Thyroid gland (tissue), 4 donors: ENCODE measurements at places on chromosomes 4 and X. TPM values are rescaled to one million over a fixed set of nuclear protein-coding genes. Genes with fewer than 3 reads are reported as not detected.

DNA sequence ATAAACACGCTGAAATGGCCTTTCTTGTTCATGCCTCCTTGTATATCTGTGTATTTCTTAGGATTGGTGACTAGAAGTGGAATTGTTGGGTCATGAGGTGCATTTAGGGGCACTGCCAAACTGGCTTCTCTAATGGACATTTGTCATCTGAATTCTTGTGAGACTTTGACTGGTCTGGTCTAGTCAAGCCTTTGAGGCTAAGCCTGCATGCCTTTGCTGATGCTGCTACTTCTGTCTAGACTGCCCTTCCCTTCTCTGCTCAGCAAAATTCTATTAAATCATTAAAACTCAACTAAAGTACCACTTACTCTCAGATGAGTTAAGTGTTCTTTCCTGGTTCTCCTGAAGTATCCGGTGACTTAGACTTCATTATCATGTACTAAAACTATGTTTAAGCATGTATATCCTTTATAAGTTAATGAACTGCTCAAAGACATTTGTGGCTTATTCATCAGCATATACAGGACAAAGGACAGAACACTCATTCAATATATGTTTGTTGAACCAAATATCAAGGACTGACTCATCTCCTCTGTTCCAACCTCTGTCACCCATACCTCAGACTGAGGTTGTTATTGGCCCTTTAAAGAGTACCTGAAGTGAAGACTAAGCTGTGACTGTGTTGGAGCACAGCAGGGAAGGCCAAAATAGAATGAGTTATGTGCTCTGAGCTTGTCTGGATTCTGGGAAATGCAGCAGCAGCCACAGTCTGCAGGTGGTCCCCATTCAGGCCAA lies 9.0 kb downstream of the TCEAL1 start:
- no peak for DNase-seq

DNA sequence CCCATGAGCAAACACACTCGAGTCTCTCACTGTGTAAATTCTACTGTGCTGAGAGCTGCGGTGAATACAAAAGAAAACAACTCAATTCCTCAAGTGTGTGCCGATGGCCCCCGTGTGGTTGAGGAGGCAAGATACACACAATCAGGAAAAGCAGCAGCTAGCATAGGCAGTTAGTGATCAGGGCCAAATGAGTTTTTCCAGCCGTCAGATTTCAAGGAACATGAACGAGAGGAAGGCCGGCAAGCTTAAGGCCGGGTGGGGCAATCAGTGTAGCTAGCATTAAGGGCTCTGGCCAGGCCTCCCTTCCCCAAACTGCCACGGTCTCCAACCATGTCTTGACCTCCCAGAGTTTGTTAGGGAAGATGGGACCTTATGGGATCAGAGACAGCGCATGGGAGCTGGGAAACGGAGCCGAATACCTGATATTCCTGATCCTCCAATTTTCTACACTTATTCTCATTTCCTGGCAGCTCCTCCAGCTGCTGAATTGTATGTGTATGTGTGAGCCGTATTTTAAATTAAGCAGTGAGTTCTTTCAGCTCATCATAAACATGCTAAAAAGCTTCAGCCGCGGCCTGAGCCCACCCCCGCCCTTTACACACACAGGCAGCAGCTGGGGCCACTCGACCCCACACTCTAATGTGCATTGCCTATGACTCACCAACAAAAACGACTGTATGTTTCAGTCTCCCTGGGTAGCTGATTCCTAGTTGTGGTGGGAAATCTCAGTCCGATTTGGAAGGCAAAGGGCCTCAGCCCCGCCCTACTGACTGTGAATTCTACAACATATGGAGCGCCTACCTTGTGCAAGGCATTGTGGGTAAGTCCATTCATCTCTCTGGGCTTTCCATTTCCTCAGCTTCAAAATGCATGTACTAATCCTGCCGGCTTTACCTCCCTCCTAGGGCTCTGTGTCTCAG lies 59.9 kb downstream of the RTL9 start:
- DNase-seq, result peak; percentile 75

GRCh38 chr4:84276752-84277151 lies 222.3 kb downstream of the NKX6-1 start:
- no peak for DNase-seq

DNA sequence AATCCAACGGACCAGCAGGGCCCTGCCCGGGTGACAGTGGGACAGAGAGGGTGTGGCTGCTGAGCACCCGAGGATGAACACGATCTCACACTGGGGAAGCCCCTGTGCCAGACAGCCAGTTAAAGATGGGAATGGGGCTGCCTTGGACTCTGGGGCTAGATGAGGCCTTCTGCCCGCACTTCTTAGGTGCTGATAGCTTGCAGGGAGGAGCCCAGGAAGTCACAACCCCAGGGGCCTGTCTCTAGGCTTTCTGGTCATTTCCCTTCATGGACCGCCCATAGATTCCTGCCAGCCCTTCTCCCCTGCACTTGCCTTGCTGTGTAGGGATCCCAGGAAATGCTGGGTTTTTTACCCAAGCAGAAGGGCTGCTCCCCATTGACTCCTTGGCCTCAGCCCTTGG lies 6.2 kb downstream of the ZNF275 start:
- DNase-seq, result no peak

DNA sequence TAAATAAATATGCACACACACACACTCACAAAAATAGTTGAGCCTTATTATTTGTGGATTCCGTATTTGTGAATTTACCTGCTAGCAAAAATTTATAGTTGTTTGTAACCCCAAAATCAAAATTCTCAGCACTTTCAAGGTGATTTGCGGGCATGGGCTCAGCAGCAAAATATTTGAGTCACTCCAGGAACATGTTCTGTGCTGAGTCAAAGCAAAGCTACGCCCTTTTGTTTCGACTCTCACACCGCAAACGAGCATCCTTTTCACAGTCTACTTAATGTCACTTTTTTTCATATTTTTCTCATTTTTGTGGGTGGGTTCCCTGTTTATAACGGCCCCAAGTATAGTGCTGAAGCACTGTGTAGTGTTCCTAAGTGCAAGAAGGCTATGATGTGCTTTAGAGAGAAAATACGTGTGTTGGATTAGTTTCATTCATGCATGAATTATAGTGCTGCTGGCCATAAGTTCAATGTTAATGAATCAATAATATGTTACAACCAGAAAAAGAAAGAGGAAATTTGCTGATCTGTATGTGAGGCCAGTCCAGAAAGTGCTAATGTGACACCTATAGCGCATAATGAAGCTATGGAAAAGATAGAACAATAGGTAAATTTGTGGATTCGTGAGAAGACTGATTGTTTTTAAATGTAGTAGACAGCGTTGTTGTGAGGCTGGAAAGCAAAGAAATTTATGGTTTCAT lies 723.2 kb upstream of the AGA start:
- no peak for DNase-seq

DNA sequence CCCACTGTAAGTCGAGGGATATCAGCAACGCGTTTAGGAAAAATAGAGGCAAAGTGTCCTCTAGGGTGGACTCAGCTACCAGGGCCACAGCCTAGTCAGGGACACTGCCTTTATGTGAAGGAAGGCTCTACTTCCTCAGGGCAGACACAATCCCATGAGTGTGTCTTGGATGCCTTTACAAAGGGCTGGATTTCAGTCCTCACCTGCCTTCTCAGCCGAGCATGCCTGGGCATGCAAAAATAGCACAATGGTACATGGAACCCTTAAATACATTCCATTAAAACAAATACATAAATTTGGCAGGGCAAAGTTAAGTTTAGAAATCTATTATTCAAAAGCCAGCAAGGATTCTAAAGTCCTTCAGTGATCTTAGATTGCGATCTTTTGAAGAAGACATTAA lies 51.1 kb downstream of the DMD start:
- DNase-seq, result no peak

- no peak for DNase-seq
Observed at GRCh38 chrX:43702079-43702524, 46.0 kb downstream of the MAOA start.

DNA sequence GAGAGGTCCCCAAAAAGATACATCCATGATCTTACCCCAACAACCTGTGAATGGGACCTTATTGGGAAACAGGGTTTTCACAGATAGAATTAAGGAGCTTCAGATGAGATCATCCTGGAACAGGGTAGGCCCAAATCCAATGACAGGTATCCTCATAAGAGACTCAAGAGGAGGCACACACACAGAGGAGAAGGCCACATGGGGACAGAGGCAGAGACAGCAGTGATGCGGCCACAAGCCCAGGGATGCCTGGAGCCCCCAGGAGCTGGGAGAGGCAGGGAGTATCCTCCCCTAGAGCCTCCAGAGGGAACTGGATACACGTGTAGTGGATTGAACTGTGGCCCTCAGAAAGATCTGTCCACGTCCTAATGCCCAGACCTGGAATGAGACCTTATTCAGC lies 82.3 kb downstream of the PRKX start:
- DNase-seq, result no peak

DNA sequence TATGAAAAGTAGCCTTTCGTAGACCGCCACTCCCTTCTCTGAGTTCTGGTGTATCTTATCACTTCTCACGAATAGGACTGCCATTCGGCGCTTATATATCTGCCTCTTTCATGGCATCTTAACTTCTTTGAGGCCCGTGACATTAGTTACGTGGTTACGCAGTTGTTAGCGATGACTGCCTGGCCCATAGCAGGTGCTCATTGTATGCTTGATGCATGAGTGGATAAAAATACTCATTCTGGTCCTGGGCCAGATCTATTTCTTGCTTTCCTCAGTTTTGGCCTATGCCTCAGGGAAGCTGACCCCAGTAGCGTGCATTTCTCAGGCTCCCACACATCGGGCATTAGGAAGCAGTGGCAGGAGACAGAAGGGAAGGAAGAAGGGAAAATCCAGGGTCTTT lies 60.7 kb upstream of the PITX2 start:
- no peak for DNase-seq

- no peak for DNase-seq
Observed at GRCh38 chr4:107278791-107279483, 242.8 kb upstream of the DKK2 start.

GRCh38 chr4:98642991-98643426 lies 15.4 kb downstream of the TSPAN5 start:
- no peak for DNase-seq

DNA sequence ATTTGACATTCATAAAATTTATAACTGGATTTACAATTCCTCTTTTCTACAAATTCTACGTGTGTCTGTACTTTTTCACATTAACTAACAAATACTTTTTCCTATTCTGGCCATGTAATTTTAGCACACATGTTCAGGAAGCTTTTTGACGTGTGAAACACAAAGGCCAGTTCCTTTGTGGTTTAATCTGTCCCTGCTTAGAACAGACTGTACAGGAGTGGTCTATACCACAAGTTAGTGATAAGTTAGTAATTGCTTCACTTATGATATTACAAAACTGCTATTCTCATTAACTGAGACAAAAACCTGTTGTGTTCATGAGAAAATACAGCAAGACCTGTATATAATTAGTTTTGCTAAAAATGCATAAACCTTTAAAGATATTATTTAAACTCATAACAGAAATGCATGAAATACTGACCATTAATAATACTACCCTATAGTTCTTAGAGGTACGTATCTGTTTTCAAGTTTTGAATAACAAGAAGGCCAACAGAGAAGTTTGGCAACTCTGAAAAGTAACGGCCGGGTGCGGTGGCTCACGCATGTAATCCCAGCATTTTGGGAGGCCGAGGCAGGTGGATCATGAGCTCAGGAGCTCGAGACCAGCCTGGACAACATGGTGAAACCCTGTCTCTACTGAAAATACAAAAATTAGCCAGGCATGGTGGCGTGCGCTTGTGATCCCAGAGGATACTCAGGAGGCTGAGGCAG lies 13.7 kb upstream of the AREG start:
- no peak for DNase-seq

GRCh38 chr4:45855857-45856256 lies 268.0 kb downstream of the GABRG1 start:
- no peak for DNase-seq

- no peak for DNase-seq
Observed at GRCh38 chr4:155687380-155687982, 20.8 kb downstream of the GUCY1A1 start.

DNA sequence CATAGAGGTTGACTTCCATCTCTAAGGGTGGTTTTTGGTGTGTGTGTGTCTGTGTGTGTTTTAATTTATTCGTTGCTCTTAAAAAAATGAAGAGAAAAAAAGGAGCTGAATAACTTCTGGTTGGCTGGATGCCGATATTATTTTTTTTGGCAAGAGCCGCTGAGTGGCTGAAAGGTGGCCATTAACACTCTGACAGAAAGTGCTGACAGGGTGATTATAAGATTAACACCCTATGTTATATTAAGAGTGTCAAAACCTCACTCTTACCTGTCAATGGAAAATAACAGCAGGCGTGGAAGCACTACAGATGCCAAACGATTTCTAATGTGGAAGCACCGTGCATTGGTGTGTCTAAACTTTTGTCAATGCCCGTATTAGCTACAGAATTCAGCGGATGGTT lies 622.5 kb downstream of the ANKRD50 start:
- DNase-seq, result no peak

DNA sequence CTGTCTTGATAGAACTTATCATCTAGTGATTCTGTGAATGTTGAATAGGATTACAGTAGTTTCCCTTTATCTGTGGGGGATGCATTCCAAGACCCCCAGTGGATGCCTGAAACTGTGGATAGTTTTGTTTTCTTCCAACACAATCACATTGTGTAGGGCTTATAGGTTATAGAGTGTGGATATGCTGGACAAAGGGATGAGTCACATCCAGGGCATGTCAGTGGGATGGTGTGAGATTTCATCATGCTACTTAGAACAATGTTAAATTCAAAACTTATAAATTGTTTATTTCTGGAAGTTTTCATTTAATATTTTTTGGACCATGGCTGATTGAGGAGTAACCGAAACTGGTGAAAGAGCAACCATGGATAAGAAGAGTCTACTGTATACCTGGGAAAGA lies 432.3 kb upstream of the ATOH1 start:
- DNase-seq, result no peak

DNA sequence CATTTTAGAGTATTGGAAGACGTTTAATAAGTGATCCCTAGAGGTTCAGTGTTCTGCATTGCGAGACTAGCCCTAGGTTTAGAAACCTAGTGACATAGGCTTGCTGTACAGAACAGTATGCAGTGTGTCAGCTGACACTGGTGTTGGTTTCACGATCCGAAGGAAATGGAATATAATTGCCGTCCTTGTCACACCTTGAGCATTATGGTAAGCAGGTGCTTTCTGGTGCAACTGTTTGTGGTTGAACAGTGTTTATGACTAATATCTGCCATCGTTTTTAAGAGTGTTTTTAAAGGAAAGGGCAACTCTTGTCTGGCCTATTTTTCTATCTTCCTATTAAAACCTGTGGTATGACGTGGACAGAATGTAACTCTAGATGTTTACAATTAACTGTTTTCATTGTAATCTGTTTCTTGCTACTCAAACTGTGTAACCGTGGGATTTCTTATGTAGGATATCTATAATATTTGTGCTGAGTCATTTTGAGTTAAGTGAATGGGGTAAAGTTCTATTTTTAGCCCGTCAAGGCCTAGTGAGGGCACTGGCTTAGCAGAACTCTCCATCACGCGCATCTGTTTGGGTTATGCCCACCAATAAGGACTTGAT lies 53.8 kb upstream of the TBC1D14 start:
- no peak for DNase-seq

- DNase-seq, result no peak
Observed at GRCh38 chrX:12709047-12709446, 82.2 kb upstream of the PRPS2 start.

MAML3 gene
- total RNA-seq, result 5.7 TPM

IKBKG gene
- total RNA-seq, result 14.4 TPM

GPRASP3 gene
- total RNA-seq, result 5.6 TPM

LDB2 gene
- 19.9 TPM for total RNA-seq

UGT2B17 gene
- not detected for total RNA-seq

SPANXA1 gene
- not detected for total RNA-seq

RASSF6 gene
- total RNA-seq, result 13.1 TPM

SPIN2A gene
- 0.56 TPM for total RNA-seq

DCLK2 gene
- total RNA-seq, result 6.6 TPM
